ENCODE measurements at places on chromosomes 1 and 21.

GRCh38 chr1:6345009-6345408 lies 48.6 kb downstream of the ACOT7 start:
- DNase-seq, result no peak

- DNase-seq, result no peak
Observed at GRCh38 chr1:238701024-238701423, 685.3 kb upstream of the CHRM3 start.

- no peak for DNase-seq
Observed at GRCh38 chr1:58898739-58899586, 115.1 kb upstream of the JUN start.

GRCh38 chr21:33731447-33731846 lies 89.1 kb downstream of the ITSN1 start:
- DNase-seq, result no peak

DNA sequence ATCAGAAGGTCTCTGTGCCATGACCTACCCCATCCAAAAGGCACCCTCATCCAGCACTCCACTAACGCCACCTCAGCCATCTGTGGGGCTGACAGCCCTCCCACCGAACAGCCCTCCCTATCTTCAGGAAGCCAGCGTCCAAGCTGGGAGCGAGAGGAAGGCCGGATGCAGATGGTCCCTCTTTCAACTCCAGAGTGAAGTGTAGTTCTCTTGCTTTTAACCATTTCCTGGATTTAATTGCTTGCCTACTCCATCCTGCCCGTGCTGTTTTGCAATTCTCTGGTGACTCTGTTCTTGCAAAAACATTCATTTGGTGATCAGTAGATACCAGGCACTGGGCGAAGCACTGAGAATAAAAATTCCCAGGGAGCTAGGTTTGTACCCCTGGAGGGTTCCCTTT lies 8.2 kb upstream of the DYRK1A start:
- DNase-seq, result no peak

GRCh38 chr1:155064111-155064831 lies 731 bp downstream of the EFNA4 start:
- DNase-seq, result no peak

GRCh38 chr1:85697895-85698294 lies 10.3 kb downstream of the ZNHIT6 start:
- DNase-seq, result no peak

- no peak for DNase-seq
Observed at GRCh38 chr1:85555420-85555819, 25.1 kb upstream of the CCN1 start.

DNA sequence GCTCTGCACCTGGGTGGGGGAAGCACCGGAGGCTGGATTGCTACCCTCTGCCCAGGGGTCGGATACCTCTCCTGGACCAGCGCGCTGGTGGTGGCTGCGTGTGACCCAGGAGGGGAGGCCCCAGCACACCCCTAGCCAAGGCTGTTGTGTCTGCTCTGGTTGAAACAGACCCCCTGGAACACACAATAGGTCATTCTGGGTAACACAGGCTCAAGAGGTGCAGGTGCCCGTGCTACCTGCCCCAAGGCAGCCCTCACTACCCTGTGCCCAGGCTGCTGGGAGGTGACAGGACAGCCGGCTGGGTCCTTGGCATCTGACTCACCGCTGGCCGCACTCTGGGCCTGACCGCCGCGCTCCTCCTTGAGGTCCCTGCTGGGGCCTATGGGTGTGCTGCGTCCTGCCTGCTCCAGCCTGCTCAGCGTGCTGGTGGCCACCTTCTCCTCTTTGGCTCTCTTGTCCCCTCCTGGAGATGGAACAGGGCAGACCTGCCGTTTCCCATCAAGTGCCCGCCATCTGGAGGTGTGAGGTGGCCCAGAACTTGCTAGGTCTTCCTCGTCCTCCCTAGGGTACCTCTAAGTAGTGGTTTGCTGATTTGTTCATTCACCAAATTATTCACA lies 30.0 kb downstream of the ZBTB17 start:
- no peak for DNase-seq

- no peak for DNase-seq
Observed at GRCh38 chr1:82762829-82763532, 962.2 kb downstream of the ADGRL2 start.

DNA sequence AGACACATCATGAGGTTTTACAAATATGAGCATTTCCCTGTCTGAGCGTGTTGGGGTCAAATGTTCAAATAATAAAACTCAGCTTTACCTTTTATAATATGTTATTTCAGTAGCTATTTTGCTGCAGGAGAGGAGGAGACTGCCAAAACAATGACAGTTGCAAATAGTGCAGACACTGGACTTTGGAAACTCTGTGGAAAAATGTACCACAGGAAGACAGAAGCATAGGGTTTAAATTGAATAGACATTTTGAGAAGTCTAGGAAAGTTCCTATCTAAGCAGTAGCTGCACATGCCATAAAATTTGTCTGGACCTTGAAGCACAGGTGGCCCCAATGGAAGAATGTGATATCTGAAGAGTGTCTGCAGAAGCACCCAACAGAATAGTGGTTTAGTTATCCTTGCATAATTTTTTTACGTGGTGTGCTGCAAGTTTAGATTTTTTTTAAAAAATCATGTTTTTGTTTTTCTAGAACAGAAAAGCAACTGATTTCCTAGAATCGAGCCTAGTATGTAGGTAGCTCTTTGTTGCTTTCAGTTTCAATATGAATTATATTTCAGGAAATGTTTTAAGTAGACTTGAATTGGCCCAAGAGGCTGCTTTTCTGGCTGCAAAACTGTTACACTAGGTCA lies 14.0 kb upstream of the GBP5 start:
- no peak for DNase-seq

DNA sequence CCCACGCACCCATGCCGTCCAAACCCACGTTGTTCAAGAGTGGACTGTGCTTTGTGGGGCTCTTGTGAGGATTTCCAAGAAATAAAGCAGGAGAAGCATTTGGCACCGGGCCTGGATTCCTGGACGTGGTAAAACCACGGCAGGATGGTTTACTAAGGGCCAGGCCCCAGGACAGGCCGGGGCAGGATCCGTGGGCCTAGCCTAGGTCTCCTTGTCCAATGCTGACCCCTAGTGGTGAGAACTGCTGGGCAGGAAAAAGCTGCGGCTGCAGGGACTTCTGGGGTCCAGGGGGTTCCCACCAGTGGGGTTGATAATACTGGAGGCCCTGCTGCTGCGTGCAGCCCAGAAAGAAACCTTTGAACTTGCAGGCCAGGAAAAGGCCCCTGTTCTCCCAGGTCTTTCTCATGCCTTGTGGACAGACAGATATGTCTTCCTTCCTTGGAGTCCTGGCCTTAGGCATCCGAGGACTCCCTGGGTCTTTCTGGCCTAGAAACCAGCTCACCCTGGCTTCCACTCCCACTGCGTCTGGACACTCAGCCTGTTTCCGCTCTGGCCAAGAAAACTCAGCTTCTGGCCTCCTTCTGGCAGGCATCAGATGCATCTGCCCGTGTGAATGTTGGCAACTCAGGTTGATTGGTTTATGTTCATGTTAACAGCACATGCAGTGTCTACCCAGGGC lies 106.9 kb upstream of the TMEM51 start:
- DNase-seq, result peak; percentile 6

GRCh38 chr1:27071049-27071416 lies 58.4 kb upstream of the TENT5B start:
- no peak for DNase-seq

DNA sequence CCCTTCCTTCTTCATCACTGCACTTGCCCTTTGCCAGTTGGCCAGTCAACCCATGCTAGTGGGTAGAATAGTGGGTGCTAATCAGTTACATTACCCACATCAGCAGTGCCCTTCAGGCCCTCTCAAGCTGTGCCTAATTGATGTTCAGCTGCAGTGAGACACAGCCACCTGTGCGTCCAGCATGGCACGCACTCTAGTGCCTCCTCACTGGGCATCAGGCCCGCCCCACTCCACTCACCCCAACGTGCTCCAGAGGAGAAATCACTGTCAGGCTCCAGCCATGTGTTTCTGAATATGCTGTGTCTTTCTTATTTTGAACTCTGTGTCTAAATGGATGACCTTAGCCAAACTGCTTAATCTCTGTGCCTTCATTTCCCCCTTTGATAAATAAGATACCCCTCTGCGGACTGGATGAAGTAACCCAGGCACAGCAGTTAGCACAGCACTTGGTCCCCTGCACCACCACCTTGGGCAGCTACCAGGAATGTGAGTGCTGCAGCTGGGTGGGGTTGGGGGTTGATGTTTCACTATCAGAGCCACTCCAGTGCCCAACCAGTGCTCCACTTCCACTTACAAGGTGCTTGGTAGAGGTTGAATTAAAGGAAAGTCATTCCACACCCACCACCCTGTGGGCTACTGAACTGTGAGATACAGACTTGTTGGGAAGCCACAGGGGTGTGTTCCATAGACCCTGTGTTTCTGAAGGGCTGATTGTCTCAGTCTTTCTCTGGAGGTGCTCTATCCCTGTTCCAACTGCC lies 8.9 kb upstream of the ADORA3 start:
- no peak for DNase-seq

DNA sequence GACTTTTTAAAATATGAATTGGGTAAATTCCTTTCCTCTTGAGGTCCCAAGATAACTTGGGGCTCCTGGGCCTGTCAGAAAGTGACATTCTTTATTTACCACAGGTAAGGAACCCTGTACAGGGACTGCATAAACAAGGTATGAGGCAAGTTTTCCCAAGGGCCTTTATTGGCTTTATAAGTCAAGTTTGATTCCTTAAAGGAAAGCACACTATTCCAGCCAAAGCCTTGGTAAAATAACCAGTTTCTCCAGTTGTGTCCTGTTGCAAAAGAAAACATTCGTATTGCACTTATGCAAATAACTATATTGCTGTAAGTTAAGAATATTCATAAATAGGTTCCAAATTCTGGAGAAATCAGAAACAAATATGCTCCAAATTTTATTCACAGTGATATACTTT lies 21.9 kb upstream of the METTL18 start:
- DNase-seq, result no peak

DNA sequence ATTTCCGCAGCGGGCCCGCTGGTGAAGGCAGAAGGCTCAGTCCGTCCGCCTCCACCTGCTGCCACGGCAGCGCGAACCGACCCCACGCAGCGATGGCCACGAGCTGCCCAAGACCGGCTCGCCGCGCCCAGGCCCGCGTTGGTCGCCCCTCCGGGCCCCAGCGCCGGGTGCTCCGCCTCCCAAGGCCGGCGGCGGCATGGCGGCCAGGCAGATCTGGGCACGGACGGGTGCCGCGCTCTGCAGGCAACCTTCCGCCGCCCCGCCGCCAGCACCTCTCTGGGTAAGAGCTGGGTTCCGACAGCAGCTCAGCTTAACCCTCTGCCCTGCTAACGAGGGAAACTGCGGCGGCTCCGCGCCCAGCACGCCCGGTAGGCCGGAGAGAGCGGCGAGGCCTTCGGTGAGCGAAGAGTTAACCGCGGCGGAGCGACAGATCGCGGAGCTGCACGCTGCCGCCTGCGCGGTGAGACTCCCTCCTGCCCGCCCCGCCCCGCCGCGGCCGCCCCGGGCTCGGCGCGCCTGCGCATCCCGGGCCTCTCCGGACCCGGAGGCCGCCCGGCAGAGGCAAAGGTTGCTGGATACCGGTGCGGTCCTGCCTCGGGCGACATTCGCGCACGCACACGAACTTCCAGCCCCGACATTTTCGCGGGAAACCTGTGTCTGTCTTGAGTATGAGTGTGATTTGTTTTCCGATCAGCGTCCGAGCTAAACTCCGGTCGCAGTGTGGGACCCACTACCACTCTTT lies at the start of gene C1orf53:
C1orf53 (plus strand) TSS at position 177 of the 742 bp plus-strand sequence; CDS start at position 197, 20 bp downstream.
- DNase-seq, result peak; percentile 69

- no peak for DNase-seq
Observed at GRCh38 chr1:20589331-20590278, 708 bp downstream of the CDA start.
